H7 (cell line): ENCODE measurements at places on chromosomes 1 and 21. TPM values are rescaled to one million over a fixed set of nuclear protein-coding genes. Genes with fewer than 3 reads are reported as not detected.

The NKAIN1 gene
- total RNA-seq, result 73.6 and 89.9 TPM in 2 replicates

The GPR37L1 gene
- under 0.01 TPM in 1 of 2 replicates, not detected in the other for total RNA-seq

- no peak for DNase-seq
These were observed 80.5 kb downstream of the FNBP1L start for GRCh38 chr1:93528412-93528811.

DNA sequence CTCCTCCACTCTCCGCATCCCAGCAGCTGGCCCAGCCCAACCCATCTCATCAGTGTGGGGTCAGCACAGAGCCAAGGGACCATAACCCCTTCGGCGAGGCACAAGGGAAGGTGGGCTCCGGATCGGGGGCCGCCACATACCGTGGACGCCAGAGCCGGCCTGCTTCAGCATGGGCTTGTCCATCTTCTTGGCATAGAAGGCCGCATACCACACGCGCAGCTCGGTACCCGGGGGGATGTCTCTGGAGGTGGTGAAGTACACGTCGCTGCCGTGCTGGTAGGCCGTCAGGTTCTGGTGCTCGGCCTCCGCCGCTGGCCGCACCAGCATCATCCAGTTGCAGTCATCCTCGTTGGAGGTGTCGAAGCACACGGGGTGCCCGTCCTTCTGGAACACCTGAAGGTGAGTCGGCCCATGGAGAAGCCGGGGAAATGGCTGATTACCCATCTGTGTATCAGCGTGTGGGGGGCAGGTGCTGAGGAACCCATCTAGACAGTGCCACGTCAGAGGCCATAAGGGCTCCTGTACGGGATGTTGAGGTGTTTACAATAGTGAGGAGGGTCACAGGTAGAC is 24.6 kb downstream of the PRDM15 start:
- DNase-seq, result no peak

DNA sequence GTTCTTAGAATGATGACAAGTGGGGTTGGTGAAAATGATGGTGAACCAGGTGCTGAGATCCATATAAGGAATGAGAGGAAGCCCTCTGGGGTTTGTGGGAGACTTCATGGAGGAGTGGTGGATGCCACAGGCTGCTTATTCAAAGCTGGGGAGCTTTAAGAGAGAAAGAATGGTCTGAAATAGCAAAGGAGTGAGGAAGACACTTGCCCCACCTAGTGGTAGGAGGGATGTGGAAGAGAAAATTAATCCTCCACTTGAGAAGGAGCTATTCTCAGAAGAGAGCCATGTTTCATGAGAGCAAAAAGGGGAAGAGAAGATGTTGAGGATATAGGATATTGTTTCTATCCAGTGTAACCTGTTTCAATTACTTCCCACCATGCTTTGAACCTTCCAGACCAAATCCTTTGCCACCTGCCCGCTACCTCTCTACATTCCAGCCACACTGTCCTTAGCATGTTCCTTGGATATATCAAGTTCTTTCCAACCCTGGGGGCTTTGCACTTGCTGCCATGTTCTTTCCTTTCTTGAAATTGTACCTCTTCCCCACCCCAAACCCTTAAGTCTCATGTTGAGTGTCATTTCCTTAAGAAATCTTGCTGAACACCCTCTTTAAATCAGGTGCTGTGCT is 19.6 kb upstream of the ZNF648 start:
- peak; percentile 82 for DNase-seq

DNA sequence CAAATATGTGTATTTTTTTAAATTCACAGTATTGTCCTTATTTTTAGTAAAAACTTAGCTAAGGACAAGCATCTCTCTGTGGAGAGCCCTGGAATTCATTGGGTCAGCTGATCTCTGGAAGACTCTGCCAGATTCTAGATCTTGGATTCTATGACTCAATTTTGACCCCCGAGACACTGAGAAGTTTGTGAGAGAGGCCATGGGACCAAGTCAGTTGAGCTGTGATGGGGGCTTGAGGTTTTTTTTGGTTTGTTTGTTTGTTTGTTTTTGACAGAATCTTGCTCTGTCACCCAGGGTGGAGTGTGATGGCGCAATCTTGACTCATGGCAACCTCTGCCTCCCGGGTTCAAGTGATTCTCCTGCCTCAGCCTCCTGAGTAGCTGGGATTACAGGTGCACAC is 13.5 kb downstream of the SHISA4 start:
- DNase-seq, result no peak

DNA sequence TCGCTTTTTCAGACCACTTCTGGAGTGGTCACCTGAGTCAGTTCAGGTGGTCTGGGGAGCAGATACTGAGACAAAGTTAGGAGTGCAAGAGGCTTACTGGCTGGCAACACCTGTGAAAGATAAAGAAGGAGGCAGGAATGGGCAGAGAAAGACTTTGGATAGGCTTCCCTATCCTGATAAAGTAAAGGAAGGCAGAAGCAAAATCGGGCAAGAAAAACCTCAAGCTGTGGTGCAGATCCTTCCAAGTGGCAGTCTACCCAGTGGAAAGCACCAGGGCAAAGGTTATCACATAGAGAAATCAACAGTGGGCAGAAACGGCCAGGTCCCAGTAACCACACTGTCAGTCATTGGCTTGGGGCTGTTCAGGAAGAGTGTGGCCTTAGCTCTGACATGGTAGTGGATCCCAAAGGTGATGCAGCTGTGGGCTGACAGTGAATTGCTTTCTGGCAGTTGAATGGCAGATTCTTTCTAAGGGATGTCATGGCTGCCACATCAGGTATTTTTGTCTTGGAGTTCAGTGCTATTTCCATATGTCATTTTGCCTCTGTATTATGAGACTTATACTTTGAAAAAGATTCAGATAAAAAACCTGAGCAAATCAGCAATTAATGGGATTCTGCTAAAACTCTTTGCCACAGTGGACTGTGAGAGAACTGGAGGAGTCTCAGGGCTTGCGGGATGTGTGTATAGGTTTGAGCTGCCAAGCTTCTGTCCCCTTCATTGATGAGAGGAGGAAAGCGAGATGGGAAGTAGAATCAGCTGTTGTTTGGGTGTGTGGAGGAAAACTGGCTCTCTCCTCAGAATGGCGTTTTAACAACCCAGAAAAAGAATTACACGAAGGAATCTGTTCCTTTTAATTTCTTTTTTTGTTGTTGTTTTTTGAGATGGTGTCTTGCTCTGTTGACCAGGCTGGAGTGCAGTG is 8.1 kb upstream of the CGN start:
- no peak for DNase-seq

GRCh38 chr1:20962576-20963258 is 175.6 kb upstream of the HP1BP3 start:
- DNase-seq, result no peak

GRCh38 chr1:33319949-33320618 is 814 bp downstream of the A3GALT2 start:
- DNase-seq, result no peak
